Activated naive CD8-positive, alpha-beta T cell treated with anti-CD3 and anti-CD28 coated beads for 36 hours (primary cell): ENCODE measurements at places on chromosomes 3 and 15. TPM values are rescaled to one million over a fixed set of nuclear protein-coding genes. Genes with fewer than 3 reads are reported as not detected.

GRCh38 chr3:37712918-37713817 is 148.5 kb upstream of the CTDSPL start:
- H3K27me3 ChIP-seq: peaks cover 5% of the 10 kb centered on the region
- no peaks in the 10 kb centered on the region for H3K4me1 ChIP-seq
- H3K27ac ChIP-seq: no peak overlapping the region
- no peak for DNase-seq
- no peak overlapping the region for H3K4me3 ChIP-seq

DNA sequence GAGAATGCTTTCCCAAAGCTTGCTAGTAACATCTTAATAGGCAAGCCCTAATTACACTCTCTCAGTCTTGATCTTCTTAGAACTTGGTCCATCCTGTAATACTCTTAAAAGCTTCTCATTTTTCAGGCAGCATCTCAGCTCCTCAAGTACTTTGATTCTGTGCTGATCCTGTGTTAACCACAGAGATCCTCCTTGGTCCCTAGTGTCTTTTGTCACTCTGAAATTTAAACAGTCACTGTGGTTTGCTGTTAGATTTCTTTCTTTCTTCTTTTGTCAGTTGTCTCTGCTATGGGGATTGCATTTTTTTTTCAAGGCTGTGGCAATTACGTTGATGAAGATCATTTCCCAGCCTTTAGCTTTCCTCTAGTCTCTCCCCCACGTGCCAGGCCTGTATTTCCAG is 26.0 kb upstream of the UBE3A start:
- DNase-seq: no peak
- no peak overlapping the region for H3K27ac ChIP-seq
- H3K4me1 ChIP-seq: peaks cover 2% of the 10 kb centered on the region
- H3K4me3 ChIP-seq: no peak overlapping the region

DNA sequence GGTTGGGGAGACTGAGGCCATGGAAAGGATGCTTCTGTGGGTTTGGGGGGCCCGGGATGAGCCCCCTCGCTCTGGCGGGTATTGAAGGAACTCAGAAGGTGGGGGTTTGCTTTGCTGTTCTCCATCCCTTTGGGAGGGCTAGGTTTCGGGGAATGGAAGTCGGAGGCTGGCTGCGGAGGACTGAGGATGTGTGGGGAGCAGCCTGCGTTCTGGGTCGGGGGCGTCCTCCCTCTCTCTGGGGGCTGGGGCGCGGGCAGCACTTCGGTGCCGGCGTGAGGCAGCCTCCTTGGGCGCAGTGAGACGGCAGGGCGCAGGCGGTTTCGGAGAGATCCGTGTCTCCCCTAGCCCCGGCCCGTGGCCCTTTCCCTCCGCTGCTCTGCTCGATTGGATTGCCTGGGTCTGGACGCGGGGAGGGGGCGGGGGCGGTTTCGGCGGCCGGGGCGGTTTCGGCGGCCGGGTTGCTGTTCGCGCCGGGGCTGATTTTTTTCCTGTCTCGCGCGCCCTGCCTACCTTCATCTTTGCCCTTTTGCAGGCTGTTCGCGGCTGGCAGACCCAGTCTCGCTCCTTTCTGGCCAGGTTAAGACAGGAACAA is 1.4 kb downstream of the PTPRG start:
- no peak overlapping the region for H3K27ac ChIP-seq
- DNase-seq: no peak

GRCh38 chr15:83208367-83208661 is 691 bp upstream of the HDGFL3 start:
- peaks cover 6% of the 10 kb centered on the region for H3K4me1 ChIP-seq
- DNase-seq: no peak
- peaks cover 2% of the 10 kb centered on the region for H3K36me3 ChIP-seq
- H3K27me3 ChIP-seq: peaks cover 31% of the 10 kb centered on the region

GRIP2 gene
- not detected for total RNA-seq

MOBP gene
- not detected for total RNA-seq
